Forelimb muscle (tissue), 1 donor: ENCODE measurements at places on chromosomes 5 and 9. TPM values are rescaled to one million over a fixed set of nuclear protein-coding genes. Genes with fewer than 3 reads are reported as not detected.

S1PR3 gene
- 24.6 TPM for polyA plus RNA-seq

HEXB gene
- polyA plus RNA-seq = 32.1 TPM

DNA sequence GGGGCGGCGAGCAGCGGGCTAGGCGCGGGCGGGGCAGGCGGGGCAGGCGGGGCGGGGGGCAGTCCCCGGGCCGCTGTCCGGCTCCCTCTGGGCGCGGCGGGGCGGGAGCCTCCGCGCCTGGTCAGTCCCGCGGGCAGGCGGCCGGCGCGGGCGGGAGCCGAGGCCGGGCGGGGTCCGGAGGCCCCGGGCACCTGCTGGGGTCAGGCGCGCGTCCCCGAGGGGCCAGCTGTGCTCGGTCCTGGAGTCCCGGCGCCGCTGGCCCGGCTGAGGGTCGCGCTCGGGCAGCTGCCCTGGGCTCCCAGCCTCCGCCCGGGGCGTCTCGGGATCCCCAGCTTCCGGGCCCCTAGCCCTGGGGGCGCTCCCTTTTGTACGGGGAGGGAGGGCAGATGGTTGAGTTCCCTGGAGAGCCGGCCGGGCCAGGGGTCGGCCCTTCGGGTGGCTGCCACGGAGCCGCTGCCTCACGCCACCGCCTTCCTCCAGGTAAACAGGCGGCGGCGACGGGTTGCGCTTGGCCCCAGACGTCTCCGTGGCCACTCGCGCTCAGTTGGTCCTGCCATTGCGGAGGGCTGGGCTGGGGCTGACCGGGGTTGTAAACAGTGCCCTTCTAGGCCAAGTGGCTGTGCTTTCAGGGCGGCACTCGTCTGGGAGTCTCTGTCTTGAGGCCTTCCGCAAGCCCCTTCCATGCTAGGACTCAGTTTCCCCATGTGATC, 473 bp downstream of the ZBTB34 start:
- DNase-seq = no peak

- DNase-seq = peak; percentile 16
Measured at GRCh38 chr5:90878549-90879196, 320.1 kb downstream of the ADGRV1 start.

DNA sequence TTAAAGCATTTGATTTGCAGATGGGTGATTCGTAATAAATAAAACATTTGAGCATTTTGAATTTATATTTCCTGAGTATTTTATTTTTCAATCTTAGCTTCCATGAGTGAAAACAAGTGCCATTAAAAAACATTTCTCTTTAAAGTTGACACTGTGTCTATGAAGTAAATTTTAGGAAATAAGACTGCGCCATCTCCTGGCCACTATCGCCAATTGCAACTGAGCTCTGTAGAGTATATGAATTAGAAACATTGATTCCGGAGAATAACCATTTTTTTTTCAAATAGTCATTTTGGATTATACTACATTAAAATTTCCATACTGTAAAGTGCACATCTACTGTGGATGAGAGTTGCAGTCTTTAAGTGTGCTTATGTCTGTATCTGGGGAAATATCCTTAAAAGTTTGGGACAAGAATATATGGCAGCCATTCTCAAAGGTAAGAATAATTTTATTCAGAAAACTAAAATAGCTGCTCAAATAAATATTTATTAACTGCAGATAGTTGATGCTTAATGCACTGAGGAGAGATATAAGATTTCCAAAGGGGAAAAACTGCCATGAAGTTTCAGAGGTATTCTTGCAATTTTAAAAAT, 5.9 kb downstream of the DMRTA1 start:
- no peak for DNase-seq

MCTP1 gene
- polyA plus RNA-seq = 7.2 TPM

CCDC192 gene
- polyA plus RNA-seq = 0.48 TPM

DNA sequence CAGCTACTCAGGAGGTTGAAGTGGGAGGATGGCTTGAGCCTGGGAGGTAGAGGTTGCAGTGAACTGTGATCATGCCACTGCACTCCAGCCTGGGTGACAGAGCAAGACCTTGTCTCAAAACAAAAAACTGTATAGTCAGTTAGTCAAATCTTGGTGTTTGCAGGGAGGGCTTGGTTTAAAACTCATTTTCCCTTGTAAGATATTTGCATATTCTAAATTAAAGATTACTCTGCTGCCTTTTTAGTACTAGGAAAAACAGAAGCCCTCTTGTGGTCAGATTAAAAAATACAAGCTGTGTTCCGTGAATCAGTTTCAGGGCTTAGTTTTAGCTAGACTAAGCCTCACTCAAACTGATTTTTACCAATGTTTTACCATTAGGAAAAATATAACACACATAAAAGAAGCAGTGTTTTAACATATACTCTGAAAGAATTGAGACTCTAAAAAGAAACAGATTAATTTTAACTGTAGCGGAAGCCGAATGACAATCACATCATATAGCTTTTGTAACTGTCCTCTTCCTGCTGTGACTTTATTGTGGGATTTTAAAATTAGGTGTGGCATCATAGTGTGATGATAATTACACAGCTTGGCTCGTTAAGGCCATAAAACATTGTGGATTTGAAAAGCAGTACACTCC, 84.9 kb upstream of the BASP1 start:
- no peak for DNase-seq

STK32A gene
- 0.27 TPM for polyA plus RNA-seq

- no peak for DNase-seq
Measured at GRCh38 chr9:134335061-134335460, 8.8 kb downstream of the RXRA start.

- DNase-seq = no peak
Measured at GRCh38 chr9:112699230-112699629, 18.7 kb downstream of the INIP start.
